ENCODE measurements at places on chromosomes 6 and 20. TPM values are rescaled to one million over a fixed set of nuclear protein-coding genes. Genes with fewer than 3 reads are reported as not detected.

DNA sequence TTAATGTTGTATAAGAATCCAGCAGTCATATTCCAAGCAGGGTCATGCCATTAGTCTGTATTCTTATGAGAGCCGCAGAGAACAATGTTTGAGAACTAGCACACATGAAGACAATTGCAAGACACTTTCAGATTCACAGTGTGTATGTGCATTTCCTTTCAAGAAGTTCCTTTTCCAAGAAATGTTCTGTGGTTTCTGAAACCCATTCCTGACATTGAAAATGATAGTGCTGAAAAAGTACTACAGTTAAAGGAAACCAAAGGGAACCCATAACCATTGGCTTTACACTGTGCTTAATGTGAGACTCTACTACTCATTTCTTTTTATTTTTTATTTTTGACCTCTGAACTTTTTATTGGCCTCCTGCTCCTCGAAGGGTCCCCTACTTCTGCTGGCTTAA lies 4.2 kb upstream of the CALHM6 start:
- DNase-seq, result no peak

- no peak for DNase-seq
These were observed 47.4 kb downstream of the TPD52L1 start for GRCh38 chr6:125200941-125201340.

MACROD2 gene
- total RNA-seq, result 60.3 TPM

KCNK17 gene
- total RNA-seq, result not detected

TMEM200A gene
- 1.0 TPM for total RNA-seq

CLVS2 gene
- 0.44 TPM for total RNA-seq

GRCh38 chr6:170554013-170554795 lies at the start of gene TBP:
TSS of gene TBP (plus strand) at chr6:170554369. CDS start at chr6:170557030, 2,661 bp downstream.
- DNase-seq, result peak; percentile 99

- no peak for DNase-seq
These were observed 17.1 kb downstream of the MYLIP start for GRCh38 chr6:16146028-16146427.

DNA sequence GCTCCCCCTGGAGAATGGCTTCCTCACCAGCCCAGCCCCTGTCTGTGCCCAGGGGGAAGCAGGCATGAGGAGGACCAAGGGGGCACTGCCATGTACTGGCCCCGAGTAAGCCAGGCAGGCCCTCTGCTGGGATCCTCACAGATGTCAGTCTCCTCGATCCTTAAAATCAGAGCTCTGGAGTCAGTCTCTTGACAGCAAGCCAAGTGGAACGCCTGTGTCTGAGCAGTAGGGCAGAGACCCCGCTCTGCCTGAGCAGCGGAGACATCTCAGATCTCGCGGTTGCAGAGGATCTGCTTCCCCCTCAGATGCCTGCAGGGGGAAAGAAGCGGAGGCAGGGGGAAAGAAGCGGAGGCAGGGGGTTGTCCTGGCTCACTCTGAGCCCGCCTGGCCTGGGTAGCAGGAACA lies 92.6 kb downstream of the SNX5 start:
- peak; percentile 48 for DNase-seq

DNA sequence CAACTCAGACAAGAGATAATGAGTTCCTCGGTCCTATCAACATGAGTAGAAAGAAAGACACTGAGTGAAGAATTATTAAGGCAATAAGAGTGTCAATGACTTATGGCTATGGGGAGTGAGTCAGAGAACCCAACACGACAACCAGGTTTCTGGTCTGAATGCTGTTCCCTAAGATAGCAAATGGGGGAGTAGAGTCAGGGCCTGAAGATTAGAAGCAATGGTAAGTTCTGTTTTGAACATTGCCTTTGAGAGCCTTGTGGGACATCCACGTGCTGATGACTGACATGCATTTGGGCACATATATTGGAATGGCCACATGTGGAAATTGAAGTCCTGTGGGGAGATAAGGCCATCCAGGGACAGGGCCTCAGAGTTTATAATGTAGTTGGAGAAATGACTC lies 254.4 kb upstream of the TCF21 start:
- DNase-seq, result no peak

- DNase-seq, result no peak
These were observed 52.1 kb upstream of the CAP2 start for GRCh38 chr6:17341117-17341805.
